ENCODE measurements at places on chromosomes 7 and 10.
A peak's percentile ranks its signal among the peaks of the same experiment; 100 is the strongest.

DNA sequence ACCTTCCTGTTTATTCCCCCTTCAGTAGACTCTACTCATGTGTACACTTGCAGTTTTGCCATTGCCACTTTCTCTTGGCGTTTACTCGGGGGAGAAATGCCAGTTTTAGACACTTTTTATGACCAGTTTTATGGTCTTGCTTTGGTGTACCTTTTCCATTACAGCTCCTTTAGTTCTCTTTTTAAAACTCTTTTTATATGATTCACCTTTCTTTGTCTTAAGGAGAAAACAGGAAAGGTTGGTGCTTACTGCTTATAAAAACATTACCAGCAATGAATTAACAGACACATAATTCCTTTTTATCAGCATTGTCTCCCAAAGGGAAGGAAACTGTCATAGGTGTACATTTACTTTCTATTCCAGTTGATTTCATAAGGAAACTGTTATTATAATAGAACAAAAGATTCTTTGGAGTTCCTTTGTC, 11.9 kb downstream of the TSPAN13 start:
- DNase-seq, result no peak

DNA sequence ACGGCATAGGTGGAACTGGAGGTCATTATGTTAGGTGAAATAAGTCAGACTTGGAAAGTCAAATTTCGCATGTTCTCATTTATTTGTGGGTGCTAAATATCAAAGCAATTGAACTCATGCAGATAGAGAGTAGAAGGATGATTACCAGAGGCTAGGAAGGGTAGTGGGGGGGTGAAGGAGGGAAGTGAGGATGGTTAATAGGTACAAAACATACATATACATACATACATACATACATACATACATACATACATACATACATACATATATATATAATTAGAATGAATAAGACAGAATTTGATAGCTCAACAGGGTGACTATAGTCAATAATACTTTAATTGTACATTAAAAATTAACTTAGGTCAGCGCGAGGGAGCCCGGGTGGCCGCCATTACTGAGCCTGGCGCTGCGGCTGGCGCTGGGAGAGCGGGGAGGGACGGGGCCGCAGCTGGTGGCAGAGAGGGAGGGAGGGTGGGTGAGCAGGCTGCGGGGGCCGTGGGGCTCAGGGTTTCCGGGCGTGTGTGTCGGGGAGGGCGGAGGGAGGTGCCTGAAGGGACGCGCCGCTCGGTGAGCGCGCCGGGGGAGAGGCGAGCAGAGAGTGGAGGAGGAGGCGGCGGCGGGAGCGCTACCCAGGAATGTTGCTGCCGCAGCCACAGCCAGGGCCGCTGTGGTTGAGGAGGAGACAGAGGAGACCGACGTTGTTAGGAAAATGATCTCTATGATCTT, 85.8 kb upstream of the EGFR start:
- DNase-seq, result no peak

DNA sequence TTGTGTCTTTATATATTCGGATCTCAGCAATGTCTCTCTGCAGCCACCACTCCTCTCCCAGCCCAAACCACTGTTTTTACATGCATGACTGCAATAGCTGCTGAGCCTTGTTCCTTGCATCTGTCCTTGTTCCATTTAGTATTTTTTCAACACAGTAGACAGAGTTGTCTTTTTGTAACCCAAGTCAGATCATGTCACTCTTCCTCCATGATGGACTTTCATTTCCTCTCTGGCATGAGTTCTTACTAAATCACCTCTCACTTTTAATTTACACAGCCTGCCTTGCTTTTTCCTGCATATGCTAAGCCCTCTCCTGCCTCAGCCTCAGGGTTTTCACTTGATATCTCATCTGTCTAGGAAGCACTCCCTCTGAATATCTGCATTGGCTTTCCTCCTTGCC, 353.2 kb downstream of the HGF start:
- DNase-seq, result no peak

DNA sequence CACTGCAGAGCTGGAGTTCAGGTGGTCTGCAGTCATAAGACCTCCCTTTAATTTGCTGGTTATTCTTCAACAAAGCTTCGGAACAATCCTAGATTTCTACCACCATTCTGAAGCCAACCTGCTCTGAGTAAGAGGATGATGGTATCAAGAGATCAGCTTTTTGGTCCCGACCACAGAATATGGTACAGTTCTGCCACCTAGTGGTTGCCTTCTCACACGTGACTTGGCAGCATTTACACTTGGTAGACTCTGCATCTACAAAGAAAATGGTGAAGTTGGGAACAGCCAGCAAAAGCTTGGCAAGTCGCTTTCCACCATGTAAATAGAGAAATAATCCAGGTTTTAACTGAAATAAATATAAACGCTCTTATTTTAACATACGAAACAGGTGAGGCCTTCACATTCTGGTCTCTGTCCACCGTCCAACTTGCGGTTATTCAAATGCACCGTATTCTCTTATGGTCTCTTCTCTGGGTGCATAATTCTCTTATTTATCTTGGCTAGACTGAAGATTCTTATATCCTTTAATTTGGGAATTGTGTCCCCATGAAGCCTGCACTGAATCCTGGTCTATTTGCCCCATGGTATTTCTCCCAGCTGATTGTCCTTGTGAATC, 173.9 kb upstream of the GRM3 start:
- DNase-seq, result peak; percentile 15

DNA sequence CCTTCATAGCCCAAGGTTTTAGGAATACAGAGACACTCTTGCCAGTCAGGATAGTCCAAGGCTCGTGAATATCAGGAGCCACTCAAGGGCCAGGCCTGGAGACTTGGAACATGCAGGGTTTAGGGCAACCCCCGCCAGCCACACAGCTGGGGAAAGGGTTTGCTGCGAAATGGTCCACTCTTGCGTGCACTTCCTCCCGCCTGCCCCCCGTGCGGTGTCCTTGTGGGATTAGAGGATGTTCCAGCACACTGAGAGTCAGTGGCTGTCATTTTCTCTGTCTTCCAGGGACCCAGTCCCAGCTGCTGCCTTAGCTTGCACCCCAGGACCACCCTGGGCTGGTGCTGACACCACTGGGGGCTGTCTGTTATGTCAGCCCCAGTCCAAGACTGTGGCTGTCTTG, 38.5 kb downstream of the POR start:
- no peak for DNase-seq

GRCh38 chr7:82359426-82359825, 84.2 kb downstream of the CACNA2D1 start:
- DNase-seq, result no peak

- no peak for DNase-seq
Measured at GRCh38 chr7:80636709-80637108, 1.7 kb upstream of the CD36 start.

DNA sequence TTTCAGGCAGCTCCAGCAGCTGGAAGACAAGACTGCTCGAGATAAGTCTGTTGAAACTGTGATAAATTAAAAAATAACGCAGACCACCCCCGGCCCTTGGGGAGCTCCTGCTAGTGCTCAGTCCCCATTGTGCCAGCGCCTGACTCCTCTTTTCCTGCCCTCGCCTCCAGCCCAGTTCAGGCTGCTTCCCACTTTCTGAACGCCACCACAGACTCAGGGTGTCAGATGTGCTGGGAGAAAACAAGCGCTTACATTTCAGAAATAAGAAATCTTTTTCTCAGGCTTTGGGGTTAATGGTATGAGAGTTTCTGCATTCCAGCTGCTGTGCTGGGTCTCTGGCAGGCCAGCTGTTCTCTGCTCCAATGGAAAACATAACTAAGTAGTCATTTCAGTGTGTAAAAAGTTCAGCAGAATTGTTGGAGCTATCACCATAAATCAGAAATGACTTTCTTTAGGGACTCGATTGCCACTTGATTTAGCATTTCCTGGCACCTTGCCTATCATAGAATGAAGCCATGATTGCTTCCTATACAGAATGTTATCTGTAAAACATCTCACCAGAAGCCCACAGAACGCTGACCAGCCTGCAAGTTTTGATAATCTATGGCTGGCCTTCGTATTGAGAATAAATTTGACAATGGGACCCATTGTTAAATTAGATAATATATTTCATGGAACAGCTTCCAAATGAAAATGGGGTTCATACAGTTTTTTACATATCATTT, 257.0 kb upstream of the ZNF32 start:
- no peak for DNase-seq

- no peak for DNase-seq
Measured at GRCh38 chr7:130649004-130649790, 19.4 kb downstream of the COPG2 start.

- no peak for DNase-seq
Measured at GRCh38 chr7:111364413-111364812, 197.9 kb downstream of the IMMP2L start.

- no peak for DNase-seq
Measured at GRCh38 chr7:91348711-91349110, 84.5 kb downstream of the FZD1 start.

DNA sequence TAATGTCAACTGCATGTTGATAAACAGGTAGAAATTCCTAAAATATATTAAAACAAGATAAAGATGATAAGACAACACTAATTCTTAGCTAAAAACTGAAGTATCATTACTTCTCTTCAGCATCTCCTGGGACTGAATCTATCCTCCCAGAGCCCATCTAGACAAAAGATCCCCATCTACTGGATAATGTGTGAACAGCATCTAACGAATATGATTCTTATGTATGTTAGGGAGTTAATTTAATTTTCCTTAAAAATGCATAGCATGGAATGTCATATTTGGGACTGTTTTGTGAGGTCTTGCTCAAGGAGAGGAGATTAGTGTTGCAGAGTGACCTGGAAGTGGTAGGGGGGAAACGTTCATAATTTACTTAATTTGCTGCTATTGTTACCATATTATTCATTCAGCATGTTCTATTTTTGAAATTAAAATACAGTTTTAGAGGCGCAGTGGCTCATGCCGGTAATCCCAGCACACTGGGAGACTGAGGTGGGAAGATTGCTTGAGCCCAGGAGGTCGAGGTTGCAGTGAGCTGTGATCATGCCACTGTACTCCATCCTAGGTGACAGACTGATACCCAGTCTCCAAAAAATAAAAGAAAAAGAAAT, 305.1 kb upstream of the CSTF2T start:
- DNase-seq, result no peak
